ENCODE measurements at places on chromosomes 2 and 18.

DNA sequence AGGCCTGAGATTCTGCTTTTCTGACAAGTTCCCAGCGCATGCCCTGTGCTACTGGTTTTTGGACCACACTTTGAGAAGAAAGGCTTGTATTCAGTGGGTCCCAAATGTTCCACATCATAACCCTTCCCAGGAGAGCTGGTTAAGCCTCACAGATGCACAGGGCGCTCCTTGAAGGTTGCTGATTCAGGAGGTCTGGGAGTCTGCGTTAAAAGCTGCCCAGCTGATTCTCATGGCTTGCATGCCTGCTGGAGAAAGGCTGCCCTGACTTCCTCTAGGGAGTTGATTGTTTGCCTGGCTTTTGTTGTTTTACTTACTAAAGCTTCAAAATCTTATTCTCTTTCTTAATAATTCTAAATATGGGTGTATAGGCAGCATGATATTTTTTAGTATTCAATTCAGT is 20.7 kb downstream of the CRYGD start:
- no peak for DNase-seq

DNA sequence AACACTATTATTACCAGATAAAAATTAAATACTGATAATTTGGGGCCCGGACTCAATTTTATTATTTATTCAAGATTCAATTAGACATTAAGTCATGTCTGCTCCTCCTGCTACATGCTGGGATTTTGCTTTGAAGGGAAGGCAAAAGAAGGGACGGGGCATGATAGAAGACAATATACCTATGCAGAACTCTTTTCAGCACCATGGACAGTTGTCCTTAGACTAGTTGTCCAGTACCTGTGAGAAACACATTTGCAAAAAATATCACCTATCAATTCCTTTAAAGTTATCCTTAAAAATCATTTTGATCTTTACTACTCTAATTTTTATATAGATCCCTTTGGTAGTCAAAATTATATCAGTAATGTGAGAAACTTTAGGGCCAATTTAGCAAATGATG is 100.2 kb upstream of the SULT1C3 start:
- DNase-seq: no peak

DNA sequence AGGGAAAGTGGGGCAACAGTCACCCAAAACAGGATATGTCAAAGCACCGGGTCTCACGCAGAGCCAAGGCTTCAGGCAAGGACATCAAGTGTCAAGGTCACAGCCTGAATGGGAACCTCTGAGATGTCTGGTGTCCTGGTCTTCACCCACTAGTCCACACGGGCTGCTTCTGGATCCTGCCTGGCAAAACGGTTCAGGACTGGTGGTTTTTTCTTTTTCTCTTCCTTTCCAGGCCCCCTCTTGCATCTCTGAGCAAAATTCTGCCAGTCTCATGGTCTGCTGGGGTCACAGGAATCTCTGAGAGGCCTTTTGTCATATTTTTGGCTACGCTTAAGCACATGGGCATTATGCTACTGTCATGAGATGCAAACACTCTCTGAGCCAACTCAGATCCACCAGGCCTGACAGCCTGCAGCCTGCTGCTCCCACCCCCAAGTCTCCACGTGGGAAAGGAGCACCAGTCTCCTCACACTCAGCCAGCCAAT is 518.2 kb upstream of the ZEB2 start:
- DNase-seq: no peak

- DNase-seq: no peak
Observed at GRCh38 chr18:57438743-57439608, 3.8 kb downstream of the ONECUT2 start.

- peak; percentile 29 for DNase-seq
Observed at GRCh38 chr2:108918941-108919341, 70.1 kb downstream of the EDAR start.

DNA sequence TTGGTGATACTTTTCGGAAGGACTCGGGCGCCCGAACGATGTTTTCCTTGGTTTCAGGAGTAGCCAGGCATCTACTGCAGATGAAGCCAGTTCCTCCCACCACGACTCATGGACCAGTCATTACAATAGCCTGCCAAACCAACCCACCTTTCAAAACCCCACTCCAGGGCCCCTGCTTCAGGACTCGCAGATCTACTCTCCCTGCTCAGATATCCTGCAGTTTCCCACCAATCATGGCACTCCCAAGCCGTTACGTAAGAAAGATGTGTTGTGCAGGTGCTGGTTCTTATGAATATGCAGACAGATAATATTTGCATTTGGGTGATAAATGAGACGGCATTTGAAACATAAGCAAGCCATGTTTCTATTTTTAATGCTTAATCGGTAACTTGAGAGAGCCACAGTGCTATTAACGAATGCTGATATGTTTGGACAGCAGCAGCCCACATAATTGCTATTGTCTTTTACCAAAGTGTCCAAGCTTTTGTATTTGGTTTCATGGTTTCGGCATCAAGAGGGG is 3.5 kb upstream of the CYS1 start:
- no peak for DNase-seq

- DNase-seq: no peak
Observed at GRCh38 chr2:166665991-166666940, 172.2 kb upstream of the SCN7A start.

DNA sequence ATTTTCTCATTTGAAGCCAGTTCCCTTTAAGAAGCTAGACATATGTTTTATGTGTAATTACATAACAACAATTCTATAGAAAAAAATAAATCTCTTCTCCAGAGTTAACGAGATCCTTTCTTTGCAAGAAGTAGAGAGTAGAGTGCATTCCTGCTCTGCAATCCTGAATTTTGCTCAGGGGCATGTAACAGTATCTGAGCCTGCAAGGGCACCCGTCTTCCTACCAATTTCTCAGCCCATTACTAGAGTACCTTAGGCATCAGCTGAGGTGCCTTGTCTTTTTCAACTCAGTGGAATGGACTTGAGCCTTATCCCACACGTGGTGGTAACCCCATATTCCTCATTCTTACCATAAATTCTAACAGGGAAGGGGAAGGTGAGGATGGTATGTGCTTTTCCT is 205.9 kb downstream of the IKZF2 start:
- no peak for DNase-seq

DNA sequence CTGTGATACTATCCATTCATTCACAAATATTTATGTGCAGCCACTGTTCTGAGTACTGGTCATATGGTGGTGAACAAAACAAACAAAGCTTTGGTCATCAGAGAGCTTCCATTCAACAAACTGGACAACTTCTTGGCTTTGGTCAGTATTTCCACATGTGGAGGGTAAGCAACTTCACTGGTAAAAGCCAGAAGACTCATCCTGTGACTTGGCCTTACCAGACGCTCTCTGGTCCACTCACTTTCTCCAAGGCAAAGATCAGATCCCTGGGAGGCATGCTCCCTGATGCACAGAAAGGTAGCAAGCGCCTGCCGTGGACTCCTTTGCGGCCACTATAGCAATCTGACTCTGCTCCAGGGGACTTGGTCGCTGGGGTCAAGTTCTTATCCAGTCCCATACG is 179.5 kb downstream of the EN1 start:
- no peak for DNase-seq

- DNase-seq: no peak
Observed at GRCh38 chr2:84807063-84807485, 73.8 kb downstream of the TRABD2A start.

- DNase-seq: no peak
Observed at GRCh38 chr18:11586896-11587295, 22.5 kb upstream of the SLC35G4 start.

GRCh38 chr2:30178618-30179434 is 32.0 kb downstream of the YPEL5 start:
- no peak for DNase-seq

GRCh38 chr18:47175283-47175897 is 774 bp downstream of the IER3IP1 start:
- DNase-seq: no peak

GRCh38 chr18:52288403-52289004 is 51.5 kb upstream of the DCC start:
- DNase-seq: no peak

DNA sequence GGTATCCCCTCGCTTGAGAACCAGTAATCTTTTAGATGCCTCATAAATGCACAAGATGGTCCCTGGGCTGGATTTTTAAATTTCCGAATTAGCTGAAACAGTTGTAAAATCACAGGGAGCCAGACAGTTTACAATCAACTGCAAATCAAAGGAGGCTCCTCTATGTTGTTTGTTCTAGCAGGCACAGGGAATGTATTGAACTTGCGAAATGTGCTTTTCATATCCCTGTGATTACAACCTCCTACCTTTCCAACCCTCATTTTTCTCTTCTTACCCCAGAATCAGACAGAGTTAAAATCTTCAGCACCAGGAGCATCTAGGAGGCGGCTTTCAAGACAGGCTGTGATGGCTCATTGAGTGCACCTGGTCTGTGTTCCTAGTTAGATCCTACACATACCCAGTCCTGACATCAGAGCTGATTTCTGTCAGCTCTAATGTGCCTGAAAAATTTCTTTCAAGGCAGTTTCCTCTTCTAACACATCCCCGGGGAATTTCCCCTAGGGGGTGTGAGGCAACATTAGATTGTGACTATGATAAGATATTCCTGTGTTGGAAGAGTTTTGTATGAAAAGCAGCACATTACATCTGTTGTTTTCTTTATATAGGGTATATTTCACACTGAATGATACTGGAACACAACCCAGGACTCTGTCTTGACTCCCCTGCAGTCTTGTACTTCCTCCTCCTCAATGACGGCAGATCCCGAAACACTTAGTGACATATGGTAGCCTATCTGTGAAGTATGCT is 17.9 kb upstream of the CAVIN2 start:
- no peak for DNase-seq

- no peak for DNase-seq
Observed at GRCh38 chr2:129957891-129958290, 21.6 kb upstream of the RAB6C start.
